Inflammatory macrophage (primary cell): ENCODE measurements at places on chromosomes 11 and 22.

DNA sequence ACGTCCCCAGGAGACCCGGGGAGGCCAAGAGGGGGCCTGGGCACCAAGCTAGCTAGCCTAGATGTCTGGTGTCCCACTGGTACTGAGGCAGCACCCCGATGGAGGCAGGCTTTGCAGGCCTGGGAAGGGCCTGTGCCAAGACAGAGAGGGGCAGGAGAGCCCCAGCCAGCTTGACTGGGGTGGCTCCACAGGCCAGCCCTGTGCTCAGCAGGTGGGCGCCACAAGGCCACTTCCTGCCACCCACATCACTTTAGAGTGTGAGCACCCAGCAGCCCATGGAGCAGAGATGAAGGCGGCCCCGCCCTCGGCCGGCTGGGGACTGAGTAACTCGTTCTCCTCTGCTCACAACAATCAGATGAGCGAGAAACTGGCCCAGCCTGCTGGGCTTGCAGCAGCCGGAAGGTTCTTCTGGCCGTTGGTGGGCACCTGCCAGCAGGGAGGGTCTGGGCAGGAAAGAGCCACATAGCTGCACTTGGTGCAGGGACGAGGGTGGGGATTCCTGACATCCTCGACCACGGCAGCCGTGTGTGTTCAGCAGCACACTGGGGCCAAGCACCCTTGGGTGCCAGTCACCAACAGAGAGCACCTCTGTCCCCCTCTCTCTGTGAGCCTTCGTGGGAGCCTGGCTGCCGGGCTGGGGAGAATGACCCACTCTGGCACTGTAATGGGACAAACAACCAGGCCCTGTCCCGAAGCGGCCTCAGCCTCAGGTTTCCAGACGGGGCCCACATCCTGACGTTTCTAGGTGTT lies 7.6 kb downstream of the OSBPL5 start:
- DNase-seq, result peak; percentile 49

DNA sequence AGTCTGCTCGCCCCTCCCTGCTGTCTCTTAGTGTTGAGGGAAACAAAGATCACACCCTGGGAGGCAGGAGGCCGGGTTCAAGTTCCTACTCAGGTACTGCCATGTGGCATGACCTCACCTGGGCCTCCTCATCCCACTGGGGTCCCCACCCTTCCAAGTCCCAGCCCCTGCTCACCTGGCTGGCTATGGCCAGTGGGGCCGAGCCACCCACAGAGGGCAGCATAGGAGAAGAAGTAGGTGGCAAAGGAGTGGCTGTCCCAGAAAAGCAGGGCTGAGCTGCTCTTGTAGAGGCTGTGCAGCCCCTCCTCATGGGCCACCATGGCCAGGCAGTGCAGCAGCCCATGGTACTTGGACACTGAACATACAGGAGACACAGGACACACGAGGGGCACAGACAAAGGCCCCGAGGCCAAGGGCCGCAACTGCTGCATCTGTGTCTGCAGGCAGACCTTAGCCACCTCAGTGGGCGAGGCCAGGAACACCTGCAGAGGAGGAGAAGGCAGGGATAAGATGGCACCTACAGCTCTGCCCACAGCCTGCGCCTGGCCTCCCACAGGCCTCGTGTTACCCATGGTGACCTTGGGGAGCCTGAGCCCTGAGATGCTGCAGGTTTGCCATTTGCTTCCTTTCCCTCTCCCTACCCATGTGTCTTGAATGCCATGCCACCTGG lies 50.6 kb upstream of the MPEG1 start:
- no peak for DNase-seq

GRCh38 chr22:37566329-37566837 lies 6.1 kb downstream of the CDC42EP1 start:
- peak; percentile 69 for DNase-seq

- no peak for DNase-seq
These were observed 942 bp upstream of the RPS6KA4 start for GRCh38 chr11:64357904-64358535.

- no peak for DNase-seq
These were observed 6.6 kb downstream of the ZBTB16 start for GRCh38 chr11:114066046-114066648.

- peak; percentile 24 for DNase-seq
These were observed 81.9 kb downstream of the PRR5L start for GRCh38 chr11:36377759-36378564.

GRCh38 chr11:125295931-125296330 lies 131.4 kb downstream of the PKNOX2 start:
- no peak for DNase-seq

DNA sequence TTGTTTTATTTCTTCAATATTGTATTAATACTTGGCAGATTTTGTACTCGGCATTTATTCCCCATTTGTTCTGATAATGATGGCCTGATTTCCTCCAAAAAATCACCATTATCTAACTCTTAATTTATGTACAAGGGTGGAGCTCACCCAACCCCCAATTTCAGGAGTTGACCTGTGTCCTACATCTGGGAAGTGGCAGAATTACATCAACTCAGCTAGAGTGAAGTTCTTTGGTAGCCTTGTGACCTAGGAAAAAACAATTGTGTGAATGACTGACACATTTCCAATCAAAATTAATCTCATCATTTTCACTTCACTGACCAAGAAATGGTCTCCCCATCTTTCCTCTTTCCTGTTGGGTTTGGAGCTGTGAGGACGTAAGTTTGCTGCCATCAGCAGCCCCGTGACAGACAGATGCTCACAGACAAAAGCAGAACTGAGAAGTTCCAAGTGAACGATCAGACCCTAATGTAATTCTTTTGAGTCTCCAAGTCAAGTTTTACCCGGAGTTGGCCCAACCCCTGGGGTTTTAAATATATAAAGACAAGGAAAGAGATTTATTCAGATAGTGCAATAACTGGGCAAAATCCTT lies 16.6 kb upstream of the MS4A6E start:
- peak; percentile 87 for DNase-seq
